Naive B cell (primary cell): ENCODE measurements at places on chromosomes 11 and 22.

DNA sequence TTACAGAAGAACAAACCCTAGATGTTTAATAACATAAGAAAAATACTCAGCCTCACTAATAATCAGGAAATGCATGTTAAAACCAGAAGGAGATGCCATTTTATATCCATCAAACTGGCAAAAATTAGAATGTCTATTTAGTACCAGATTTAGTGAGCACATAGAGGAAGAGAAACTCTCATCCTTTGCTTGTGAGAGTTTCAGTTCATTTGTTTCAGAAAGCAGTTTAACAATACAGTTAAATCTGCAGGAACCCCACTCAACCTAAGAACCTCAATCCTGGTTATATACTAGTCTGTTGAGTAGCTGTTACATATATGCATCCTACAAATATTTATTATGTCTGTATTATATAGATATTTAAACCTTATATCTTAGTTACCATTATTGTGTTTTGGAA, 172.6 kb downstream of the WNT11 start:
- peak; percentile 9 for DNase-seq

DNA sequence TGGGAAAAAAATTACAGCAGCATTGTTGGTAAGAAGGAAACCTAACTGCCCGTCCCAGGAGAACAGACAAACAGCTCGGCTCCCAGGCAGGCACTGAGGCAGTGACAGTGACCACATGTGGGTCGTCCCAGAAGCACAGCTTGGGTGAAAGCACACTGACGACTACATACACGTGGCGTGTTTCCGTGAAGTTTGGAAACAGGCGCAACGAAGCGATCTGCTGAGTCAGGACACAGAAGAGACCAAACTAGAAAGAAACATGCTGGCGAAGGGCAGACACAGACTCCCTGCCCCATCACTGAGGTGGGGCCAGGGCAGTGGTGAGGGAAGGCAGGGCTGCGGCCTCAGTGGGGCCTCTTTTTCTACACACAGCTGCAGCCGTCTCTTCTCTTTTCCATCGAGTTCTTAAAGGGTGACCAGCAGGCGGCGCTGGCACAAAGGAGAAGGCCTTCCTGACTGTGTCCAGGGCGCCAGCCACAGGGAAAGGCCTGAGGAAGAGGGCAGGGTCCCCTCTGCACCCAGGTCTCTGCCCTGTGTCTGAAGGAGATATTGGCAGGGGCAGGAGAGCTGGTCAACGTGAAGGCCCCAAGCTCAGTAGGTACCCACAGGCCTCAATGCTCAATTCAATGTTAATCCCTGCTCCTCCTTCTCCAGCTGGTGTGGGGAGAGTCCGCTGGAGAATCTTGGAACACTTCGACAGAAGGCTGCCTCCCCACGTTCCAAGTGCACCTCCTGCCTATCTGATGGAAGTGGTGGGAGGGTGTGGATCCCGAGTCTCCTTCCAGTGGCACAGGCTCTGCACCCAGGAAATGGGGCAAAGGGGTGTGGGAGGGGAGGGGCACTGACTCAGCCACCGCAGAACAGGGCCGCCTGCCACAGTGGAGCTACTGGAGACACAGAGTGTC, 19.9 kb downstream of the CARS1 start:
- DNase-seq, result no peak

- DNase-seq, result no peak
Measured at GRCh38 chr22:34427841-34428240, 507.6 kb upstream of the LARGE1 start.

- no peak for DNase-seq
Measured at GRCh38 chr11:86558207-86558606, 114.2 kb downstream of the ME3 start.

DNA sequence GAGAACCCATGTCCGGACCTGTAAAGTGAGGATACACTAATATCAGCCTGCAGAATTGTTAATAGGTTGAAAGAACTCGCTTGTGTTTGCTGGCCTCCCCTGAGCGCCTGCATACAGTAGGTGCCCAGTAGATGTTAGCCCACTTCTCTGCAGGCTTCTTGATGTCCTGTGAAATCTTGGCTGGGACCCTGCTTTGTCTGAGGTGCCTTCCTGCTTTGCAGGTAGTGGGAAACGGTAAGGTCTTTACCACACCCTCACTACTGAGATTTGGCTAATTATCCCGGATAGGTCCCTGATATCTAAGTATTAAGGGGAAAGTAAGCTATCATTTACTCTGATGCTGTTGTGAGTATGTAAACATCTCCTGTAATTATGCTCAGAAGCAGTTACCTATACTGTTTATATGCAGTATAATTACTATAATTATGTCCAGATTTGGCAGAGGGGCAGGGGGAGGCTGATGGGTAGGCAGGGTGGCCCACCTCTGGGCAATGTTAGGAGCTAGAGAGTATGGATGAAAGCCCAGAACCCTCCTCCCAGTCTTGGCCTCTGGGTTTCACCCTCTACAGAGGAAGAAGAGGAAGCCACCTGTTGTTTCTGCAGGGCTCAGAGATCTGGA, 1.2 kb upstream of the ARRB1 start:
- no peak for DNase-seq

DNA sequence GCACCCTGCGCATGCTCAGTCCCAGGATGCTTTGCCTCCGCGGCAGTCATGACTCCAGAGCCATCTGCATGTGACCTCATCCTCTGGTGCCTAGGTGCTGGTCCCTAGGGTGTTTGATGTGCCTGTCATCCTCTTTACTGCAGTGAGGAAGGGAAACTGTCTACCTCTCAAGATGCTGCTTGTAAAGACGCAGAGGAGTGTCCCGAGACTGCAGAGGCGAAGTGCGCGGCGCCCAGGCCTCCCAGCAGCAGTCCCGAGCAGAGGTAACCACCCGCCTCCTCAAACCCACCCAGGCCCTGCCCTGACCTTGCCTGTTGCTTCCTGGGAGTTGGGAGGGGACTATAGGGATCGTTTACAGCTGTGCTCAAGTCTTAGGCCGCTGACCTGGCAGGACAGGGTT, 74.6 kb upstream of the GAL start:
- no peak for DNase-seq

- no peak for DNase-seq
Measured at GRCh38 chr22:23067691-23068090, 2.6 kb upstream of the GNAZ start.

- DNase-seq, result no peak
Measured at GRCh38 chr11:85766721-85767161, 44.2 kb downstream of the SYTL2 start.

DNA sequence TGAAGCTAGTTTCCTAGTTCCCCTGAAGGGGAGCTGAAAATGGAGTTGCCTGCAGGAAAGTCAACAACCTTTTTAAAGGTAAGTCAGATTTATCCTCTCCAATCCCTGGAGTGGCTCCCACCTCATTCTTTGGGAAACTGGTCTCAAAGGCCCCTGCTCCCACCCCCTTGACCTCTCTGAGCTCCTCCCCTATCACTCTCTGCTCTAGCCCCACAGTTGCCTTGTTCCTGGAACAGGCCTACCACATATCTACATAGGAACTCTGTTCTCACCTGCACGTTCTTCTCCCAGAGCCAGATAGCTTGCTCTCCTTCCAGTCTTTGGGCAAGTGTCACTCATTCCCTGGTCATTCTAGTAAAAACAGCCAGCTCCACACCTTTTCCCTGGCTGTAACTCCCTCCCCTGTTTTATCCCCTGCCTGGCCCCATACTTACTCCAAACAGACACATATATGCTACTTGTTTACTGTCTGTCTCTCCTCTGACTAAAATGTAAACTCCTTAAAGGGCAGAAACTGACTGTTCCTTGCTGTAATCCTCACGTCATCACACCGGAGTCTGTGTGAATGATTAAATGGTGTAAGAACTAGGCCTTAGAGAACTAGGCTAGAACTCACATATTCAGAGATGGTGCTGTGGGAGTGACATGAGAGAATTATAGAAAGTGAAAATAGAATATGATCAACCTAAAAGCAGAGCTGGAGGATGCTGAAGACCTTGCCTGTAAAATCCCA, 53.3 kb downstream of the TCF20 start:
- no peak for DNase-seq

- DNase-seq, result no peak
Measured at GRCh38 chr11:120198787-120199469, 11.9 kb upstream of the OAF start.
